ENCODE measurements at places on chromosomes 5 and 9.

DNA sequence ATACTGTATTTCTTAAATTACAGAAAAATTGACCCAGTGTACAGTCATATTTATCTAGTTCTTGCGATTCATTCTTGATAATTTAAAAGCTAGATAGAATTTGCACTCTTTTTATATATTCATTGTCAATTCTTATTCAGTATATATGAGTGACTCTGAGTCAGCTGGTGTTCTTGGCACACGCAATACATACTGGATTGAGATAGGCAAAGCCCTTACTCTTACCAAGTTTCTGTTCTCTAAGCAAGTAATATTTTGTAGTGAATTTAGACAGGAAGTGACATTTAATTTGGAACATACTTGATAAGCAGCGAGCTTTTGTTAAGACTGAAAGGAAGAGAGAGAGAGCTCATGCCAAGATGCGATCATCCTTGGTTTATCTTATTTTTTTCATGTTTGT is 57.7 kb downstream of the GPBP1 start:
- DNase-seq: no peak

DNA sequence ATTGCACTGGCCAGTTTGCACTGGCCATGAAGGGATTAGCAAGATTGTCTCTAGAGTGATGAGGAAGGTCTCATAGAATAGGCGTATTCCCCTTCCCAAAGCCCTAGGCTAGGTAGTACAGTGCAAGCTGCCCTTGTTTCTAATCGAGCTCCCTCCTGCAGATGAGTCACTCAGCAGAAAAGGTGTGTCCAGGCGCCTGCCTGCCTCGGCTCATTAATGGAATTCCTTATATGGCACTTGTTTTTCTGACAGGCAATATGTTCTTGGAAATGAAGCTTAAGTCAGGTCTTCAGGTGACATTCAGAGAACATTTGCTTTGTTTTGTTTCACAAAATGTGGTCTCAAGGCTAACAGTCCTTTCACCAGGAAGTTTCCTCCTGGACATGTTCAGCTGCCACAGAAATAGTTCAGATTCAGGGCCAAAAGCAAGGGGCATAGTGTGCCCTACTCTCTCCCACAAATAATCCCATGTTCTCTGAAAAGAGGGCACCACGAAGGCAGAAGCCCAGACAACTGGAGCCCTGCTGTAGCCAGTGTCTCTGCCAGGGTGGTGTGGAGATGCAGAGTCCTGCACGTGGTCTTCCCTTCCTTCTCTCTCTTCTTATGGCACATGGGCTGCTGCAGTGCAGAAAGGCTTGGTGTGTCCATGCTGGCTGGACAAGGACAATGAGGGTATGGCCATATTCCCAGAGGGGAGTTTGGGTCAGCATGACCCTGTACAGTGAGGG is 281.1 kb upstream of the MAP3K1 start:
- DNase-seq: no peak

DNA sequence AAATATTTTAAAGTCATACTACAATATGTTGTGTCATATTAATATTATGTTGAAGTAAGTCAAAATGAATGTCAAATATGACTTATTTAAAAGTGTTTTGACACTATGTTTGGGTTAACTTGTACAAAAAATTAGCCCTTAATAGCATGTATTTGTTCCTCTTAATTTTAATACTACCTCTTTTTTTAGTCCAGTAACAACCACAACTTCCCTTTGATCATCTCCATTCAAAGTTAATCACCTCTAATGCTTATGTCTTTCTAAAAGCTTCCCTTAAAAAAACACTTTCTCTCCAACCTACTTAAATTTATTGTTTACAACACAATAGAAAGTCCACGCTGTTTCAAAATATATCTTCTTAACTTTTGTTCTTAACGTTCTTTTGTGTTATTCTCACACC is 9.6 kb downstream of the SLCO4C1 start:
- no peak for DNase-seq

GRCh38 chr9:90870621-90871326 is 69.2 kb downstream of the SYK start:
- peak; percentile 62 for DNase-seq

DNA sequence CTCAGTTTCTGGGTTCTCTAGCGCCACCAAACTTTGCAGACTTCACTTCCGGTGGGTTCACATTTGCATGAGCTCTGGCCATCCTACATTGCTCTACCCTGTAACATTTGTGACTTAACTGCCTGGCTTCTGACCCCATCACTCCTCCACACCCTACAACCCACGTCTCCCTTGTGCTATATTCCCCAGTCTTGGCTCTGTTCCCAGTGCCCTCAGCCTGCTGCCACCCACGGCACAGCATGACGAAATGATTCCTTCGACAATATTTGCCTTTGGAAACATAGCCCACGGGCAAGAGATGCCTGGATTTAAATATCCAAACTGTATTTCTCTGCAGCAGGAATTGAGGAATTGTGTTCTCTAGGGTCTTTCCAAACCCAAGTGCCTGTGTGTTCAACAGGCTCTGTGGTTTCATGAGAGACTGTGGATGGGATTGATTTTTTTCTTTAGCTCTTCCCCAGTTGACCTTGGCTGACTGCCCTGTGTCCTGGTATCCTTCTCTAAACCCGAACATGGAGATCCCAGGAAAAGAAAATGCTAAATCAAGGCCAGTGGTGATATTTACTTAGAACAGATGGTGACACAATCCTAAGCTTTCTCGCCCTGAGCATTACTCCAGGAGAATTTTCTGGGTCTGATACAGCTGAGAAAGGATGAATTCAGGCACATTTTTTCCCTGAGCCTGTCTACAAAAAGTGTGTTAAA is 44.4 kb upstream of the GRIA1 start:
- no peak for DNase-seq

DNA sequence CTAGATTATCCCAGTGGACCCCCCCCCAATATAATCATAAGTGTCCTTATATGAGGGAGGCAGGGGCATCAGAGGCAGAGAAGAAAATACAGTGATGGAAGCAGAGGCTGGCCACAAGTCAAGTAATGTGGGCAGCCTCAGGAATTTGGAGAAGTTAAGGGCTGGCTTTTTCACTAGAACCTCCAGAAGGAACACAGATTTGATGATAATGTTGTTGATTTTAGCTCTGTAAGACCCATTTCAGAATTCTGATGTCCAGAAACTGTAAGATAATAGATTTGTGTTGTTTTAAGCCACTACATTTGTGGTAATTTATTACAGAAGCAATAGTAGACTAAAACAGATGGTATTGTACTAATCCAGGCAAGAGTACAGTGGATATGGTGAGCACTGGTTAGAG is 36.3 kb upstream of the LRRTM2 start:
- DNase-seq: no peak

DNA sequence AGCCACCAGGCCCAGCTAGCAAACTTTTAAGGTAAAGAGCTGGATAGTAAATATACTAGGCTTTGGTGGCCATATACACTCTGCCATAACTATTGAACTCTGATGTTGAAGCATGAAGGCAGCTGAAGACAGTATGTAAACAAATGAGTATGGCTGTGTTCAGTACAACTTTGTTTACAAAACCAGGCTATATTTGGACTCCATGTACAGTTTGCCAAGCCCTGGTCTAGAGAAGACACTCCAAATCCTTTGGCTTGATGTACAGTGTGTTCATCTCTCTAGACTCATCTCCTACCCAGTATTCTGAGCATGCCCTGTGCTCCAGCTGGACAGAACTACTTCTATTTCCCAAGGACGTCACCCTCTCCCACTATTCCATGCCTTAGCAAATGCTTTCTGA is 54.3 kb upstream of the MEGF10 start:
- DNase-seq: no peak

- DNase-seq: no peak
Observed at GRCh38 chr5:91158011-91158410, 225.1 kb downstream of the ARRDC3 start.
